ENCODE measurements at places on chromosomes 7 and 10. TPM values are rescaled to one million over a fixed set of nuclear protein-coding genes. Genes with fewer than 3 reads are reported as not detected.
A peak's percentile ranks its signal among the peaks of the same experiment; 100 is the strongest.

GRCh38 chr7:32142649-32143048, 72.4 kb upstream of the PDE1C start:
- no peak for DNase-seq

GRCh38 chr7:36360244-36360643, 29.4 kb upstream of the ANLN start:
- no peak for DNase-seq

- no peak for DNase-seq
These were observed 13.5 kb downstream of the UPP1 start for GRCh38 chr7:48102530-48102929.

DNA sequence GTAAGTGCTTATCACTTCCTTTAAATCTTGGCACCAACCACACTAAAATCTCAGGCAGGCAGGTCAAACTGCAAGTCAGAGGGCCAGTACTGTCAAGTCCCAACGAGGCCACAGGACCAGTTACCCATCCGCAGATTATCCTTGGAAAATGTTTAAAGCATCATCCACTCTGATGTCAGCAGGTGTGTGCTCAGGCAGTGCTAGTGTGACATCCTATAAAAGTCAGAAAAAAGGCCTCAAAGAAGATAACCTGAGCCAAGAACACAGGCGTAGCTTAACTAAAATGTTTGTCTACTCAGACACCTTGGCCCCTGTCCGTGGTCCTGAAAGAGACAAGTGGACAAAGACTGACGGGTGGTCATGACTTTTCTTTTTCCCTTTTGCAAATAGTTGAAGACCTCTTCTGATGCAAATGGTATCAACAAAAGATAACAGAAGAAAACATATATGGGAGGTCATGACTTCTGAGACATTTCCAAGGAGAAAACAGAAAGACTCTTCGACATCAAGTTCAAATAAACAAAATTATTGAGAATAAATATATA, 309.3 kb downstream of the KCNMA1 start:
- DNase-seq = peak; percentile 66

- DNase-seq = no peak
These were observed 56.1 kb downstream of the MGMT start for GRCh38 chr10:129523031-129523722.

GRCh38 chr10:118682533-118682932, 72.2 kb downstream of the CACUL1 start:
- DNase-seq = peak; percentile 12

DNA sequence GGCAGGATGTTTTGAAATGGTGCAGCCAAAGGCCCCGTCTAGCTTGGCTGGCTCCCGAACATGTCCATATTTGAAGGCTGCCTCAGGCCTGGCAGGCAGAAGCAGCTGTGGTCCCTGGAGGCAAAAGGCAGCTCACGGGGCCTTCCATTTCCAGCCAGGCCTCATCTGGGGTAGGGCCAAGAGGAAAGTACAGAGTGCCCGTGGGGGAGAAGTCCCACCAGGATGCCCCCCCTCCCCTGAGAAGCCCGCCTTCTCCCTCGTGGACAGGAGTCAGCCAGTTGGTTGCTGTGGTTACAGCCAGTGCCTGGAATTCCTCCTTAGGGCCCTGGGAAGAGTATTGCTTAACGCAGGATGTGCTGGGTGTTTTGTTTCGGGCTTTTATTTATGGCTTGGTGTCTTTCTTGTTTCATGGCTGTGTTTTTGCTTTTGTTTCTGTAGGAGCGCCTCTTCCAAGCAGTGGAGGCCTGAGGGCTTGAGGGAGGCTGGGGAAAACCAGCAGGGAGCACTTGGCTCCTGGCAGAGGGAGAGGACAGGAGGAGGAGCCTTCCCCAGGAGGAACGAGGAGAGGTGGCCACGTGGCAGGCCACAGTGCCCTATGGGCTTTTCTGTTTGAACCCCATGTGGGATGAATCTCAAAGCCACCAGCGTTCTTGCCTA, 45.4 kb downstream of the CHST3 start:
- peak; percentile 80 for DNase-seq

DNA sequence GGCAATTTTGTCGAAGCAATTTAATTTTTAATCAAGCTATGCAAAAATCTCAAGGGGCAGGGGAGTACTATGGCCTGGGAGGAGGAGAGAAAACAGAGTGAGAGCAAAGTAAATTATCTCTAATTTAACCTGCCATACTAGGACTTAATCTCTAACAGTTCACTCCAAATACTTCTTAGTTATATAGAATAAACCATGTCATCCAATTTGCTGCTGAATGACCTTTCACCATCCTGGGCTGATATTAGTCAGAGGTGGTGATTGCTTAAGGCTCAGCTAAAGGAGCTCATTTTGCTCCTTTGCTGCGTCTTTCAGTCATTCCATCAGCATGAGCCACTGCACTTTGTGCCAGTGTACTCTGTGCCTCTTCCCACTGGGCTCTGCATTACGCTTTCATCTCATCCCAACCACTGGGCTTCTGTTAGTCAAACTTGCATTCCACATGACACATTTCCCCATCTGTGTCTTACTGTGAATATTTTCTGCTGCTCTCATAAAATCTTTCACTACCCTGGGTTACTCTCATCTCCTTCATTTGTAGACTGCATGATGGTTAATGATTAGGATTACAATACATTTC, 84.3 kb downstream of the CD36 start:
- no peak for DNase-seq

DNA sequence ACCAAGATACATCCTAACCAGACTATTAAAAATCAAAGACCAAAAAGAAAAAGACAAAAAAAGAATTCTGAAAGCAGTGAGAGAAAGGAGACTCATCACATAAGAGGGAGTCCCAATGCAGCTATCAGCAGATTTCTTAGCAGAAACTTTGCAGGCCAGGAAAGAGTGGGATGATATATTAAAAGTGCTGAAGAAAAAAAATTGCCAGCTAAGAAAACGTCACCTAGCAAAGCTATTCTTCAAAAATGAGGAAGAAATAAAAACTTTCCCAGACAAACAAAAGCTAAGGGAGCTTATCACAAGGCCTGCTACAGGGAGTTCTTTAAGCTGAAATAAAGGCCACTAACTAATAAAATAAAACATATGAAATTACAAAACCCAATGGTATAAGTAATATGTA, 40.5 kb upstream of the CDK6 start:
- no peak for DNase-seq

DNA sequence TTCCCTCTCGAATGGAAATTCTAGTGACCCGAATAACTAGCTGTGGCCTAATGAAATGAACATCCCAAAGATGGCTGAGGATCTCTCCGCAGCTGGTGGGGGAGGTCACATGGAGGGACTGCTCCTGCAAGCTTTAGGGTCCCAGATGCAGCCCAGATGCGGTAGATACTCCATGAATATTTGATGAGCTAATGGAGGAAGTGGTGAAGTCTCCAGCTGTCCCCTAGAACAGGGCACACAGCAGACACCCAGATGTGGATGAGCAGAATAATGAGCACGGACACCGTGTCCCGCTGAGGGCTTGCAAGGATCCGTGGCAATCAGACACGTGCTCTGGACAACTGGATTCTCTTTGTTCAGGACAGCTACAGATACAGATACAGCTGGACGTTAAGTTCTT, 59.2 kb downstream of the DENND2A start:
- DNase-seq = no peak

DNA sequence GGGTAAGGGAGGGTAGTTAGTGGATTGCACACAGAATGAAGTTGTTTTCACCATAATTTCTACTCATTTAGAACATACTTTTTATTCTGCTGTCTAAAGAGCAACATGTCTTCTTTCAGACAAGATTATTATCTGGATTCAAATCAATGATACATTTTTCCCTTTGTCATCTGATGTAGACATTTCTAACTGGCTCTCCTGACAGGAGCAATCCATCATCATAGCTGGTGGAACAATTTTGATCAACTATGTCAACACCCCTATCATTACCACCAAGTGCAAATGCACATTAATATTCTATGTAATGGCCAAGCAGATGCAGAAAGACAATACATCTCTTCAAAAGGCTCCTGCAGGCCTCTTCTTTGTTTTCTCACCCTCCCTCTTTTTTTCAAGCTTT, 672.9 kb upstream of the LRRTM3 start:
- no peak for DNase-seq

DNA sequence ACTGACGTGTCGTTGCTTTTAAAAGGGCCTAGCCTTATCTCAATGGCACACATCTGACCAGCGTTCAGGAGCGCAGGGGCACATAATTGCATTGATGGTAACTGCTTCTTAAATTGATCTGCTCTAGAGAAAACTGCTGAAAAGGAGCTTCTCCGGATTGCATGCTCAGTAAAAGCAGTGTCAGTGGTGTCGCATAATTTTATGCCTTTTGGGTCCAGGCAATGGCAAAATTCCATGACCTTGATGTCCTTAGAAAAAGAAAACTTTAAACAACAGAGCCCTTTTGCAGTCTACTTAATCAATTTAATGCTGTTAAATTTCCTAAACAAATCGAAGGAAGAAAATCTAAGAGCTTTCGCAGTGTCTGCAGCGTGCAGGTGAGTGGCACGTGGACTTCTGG, 75.7 kb downstream of the PTPRE start:
- no peak for DNase-seq

DNA sequence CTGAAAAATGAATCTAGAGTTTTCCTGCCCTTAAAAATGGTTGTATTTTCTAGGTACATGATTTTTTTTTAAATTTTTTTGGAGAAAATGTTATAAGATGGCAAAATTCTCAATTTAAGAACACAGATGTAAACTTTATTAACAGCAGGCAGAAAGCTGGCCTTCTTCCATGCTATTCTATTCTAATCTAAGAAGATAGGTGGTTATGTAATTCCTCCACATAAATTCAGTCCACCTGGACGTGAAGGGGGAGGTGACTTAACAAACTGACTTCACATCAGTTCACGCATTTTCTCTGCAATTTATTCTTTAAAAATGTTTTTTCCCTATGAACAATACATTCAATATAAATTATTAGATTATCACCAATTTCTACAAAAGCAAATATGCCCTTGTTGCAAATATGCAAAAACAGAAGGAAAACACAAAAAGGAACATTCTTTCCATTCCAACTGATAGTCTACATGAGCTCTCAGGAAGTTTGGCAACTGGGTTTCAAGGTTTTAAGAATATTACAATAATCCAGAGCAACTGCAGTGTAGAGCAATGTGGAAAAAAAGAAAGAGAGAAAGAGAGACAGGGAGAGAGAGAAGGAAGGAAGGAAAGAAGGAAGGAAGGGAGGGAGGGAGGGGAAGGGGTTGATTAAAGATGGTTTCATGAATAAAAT, 76.8 kb downstream of the HIBADH start:
- no peak for DNase-seq

DNA sequence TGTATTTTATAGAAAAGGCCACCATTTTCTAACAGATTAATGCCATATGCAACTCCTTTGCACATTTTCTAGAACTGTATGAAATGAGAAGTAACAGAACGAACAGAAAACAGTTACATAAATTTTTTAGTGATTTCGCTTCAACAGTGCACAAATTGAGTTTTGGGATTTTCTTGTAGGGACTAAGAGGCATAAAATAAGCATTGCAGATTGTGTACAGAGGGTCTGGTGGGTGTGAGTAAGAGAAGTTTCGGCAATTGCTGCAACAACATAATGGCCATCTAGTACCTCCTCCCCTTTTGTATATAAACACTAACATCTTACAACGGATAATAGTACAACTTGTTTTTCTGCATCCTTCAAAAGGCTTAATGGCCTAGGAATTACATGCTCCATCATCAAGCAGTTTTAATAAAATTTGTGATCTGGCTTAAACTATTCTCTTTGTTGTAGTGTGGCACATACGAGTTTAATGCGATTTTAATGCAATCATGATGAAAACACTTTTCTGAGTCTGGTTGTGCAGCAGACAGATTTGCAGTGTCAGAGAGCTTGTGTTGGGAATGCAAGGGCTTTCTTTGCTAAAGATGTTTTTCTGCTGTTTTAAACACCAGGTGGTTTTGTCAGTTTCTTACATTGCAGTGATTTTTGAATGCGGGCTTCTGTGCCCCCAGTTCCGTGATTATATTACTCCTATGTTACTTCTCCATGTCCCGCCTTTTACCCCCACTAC, 2.9 kb downstream of the GLCCI1 start:
- DNase-seq = no peak

DNA sequence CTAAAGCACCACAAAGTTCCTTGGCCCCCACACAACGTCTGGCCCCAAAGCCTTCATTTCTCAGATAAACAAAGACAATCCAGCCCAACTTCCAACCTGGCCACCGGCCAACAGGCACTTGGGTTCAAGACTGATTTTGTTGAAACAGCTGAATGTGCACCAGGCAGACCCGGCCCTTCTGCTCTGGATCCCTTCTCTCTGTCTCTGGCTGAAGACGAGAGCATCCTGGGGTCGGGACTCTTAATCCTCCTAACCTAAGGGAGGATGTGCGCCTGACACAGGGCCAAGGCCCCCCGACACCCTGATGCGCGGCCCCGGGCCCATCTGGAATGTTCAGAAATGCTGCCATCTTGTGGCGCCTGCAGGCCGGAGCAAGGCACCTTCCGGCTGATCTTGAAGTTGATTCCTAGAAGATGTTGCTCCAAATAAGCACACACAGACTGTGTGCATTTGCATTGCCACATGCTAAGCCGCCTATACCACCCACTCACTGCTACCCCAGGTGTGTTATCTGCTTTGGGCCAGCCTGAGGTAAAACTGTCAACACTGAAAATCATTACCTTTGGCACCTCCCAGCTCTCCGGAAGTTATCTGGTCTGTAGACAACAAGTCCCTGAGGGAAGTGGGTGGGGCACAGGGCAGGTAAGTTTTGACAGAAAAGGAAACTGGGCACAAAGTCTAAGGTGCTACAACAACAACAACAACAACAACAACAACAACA, 98.4 kb upstream of the HABP2 start:
- DNase-seq = peak; percentile 56

DNA sequence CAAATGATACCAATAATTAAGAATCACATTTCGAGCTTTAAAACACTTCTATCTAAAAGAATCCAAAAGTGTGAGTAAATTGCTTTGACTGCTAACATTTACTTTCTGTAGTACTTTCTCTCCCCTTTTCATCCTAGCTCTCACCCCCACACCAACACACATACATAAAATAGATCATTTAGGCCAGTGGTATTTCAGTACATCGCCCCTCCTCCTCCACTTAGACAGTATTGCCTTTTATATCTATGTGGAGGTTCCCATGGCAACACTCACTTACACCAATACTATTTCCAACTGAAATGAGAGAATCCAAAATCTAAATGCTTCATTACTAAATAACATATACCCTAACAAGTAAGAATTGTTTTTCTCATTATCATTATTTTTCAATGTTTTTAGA, 58.9 kb downstream of the HIBADH start:
- no peak for DNase-seq

- DNase-seq = no peak
These were observed 86.3 kb downstream of the PRKCQ start for GRCh38 chr10:6493521-6494441.

GRCh38 chr10:12042409-12042796, 206 bp downstream of the UPF2 start:
- peak; percentile 51 for DNase-seq

The CD36 gene
- 171 TPM for total RNA-seq

The JAZF1 gene
- total RNA-seq = 3.6 TPM

The CALN1 gene
- total RNA-seq = 0.17 TPM

The DYNC1I1 gene
- total RNA-seq = 15.1 TPM

The WNT8B gene
- total RNA-seq = not detected

The MUC12 gene
- not detected for total RNA-seq

The PFKFB3 gene
- 30.1 TPM for total RNA-seq

The NPSR1 gene
- total RNA-seq = not detected

The NRBF2 gene
- total RNA-seq = 22.1 TPM

The MRLN gene
- not detected for total RNA-seq

The MPP7 gene
- total RNA-seq = 6.8 TPM

The MAGI2 gene
- 2.4 TPM for total RNA-seq

The ZC3HAV1 gene
- 73.2 TPM for total RNA-seq

The NANOS1 gene
- total RNA-seq = 0.09 TPM

The PIK3CG gene
- total RNA-seq = 4.1 TPM

The AKR1C3 gene
- total RNA-seq = 119 TPM

The CCDC3 gene
- total RNA-seq = 1.4 TPM

The PLAC9 gene
- total RNA-seq = 0.68 TPM
